ENCODE measurements at places on chromosomes 7 and 10.

DNA sequence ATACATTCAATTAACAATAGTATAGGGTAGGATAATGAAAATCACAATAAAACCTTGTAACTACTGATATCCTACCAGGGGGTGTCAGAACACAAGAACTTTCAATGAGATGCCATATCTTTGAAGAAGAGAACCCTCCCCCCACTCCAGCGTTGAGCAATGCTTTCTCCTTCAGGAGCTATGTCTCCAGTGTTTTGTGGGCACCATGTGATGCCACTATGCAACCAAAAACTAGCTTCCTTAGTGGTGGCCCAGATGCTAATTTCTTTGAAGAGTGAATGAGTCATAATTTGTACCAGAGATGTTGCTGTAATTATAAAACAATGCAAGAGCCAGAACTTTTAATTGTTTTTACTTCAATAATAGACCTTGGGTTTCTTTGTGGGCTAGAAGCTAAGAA lies 76.0 kb upstream of the ADO start:
- DNase-seq = no peak

DNA sequence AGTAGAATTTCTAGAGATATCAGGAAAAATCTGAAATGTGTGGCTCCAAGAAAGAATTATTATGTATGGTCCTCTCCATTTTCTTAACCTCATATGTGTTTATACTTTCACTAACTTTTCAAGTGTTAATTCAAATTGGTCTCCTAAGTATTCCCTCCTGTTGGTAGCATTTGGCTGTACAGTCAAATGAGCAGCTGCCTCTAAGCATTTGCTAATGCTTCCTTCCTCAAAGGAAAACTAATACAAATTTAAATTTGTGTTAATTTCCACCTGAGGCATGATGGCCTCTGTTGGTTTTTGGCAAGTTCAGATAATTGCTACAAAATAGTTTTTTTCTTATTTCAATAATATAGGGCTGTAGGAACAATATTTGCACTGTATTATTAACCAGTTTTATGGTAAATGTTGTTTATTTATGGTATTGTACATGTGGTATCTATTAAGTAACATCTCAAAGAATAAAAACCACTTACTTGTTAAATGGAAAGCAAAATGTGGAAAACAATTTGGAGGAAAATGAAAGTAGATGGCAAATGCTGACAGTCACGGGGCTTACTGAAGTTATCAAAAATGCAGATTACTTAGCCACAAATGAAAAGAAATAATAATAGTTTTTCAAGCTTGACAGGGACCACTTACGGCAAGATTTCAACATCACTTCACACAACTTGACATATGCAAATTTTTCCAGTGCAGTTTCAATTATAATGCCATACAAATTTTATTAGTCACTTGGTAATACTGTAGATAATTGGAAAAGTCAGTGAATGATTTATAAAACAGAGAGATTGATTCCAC lies 299.3 kb upstream of the MEOX2 start:
- no peak for DNase-seq

GRCh38 chr10:96093948-96094347 lies 36.1 kb upstream of the ZNF518A start:
- no peak for DNase-seq

DNA sequence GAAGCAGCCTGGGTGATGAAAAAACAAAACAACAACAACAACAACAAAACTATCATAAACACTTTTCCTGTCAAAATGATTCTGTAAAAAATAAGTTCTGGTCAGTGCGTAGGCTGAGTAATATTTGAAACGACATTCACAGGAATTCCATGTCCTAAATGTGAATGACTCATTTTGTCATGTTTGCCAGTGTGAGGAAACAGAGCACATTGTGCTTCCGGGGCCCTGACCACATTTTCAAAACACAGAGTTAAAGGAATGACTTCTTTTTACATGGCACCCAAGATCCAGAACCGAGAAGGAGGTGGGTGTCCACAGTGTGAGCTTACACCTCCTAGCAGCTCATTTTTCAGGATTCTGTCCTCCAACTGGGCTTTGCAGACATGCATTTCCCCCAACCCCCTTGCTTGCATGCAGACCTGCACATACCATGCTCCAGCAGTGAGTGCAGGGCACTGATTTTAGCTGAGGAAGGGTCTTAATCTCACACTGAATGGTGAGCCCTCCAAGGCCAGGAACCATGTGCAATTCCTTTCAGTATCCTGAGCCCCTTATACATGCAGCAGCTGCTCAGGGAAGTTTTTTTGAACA lies 3.0 kb downstream of the CLRN3 start:
- no peak for DNase-seq

DNA sequence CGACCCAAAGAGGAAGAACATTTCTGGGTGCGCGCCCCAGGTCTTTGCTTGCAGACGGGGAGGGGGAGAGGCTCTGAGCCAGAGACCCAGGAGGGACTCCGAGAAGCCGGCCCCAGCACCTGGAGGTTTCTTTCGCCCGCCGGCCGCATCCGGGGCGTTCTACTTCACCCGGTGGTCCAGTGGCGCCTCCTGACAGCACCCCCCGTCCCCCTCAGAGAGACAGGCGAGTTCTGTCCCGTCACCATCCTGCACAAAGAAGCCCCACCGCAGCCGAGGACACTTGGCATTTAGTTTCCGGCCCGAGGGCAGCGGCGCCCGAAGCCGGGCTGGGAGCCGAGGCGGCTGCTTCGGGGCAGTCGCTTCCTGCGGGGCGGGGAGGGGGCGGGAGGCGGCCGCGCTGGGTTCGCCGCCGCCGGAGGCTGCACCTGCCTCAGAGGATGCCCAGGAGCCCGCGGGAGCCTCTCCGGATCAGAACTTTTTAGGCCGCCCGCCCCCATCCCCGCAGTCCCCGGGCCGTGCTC lies at the start of gene TMEM178B:
Gene TMEM178B (plus strand): TSS at position 424 of the 521 bp plus-strand sequence.
- peak; percentile 10 for DNase-seq

GRCh38 chr7:128378637-128379036 lies 17.1 kb upstream of the PRRT4 start:
- DNase-seq = no peak

- DNase-seq = no peak
Measured at GRCh38 chr7:31079126-31079823, 27.2 kb downstream of the ADCYAP1R1 start.

GRCh38 chr10:33441561-33441960 lies 107.1 kb upstream of the NRP1 start:
- peak; percentile 57 for DNase-seq

DNA sequence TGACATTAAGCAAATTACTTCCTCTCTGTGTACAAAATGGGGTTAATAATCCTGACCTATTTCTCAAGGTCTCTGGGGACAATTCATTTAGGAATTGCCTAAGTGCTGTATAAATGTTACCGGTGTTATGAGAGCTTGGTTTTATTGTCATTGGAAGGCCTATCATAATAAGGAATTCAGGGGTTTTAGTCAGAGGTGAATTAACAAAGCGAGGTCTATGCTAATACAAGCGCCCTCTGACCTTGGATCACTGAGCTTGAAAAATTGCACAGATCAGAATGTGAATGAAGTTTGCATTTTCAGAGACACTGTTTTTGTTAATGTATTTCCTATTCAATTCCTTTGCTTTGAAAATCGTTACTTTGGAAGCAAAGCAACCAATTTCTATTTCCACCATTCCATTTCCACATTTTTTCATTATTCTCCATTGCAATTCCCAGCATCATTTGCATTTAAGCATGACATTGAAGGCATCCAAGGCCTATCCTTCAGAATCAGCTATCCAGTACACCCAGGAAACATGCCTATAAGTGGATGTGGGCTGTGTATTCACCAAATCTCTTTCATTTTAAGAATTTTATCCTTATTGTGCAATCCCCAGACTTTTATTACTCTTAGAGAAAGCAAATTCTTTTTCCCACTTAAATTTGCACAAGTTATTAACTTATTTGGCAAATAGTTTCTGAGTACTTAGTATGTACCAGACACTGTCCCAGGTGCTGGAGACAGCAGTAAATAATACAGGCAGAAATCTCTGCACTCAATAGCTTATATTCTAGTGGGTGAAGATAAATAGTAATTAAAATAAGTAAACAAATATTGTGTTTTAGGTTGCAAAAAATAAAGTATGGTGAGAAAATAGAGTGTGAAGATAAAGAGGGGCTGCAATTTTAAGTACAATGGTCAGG lies 133.1 kb downstream of the NRCAM start:
- peak; percentile 24 for DNase-seq

DNA sequence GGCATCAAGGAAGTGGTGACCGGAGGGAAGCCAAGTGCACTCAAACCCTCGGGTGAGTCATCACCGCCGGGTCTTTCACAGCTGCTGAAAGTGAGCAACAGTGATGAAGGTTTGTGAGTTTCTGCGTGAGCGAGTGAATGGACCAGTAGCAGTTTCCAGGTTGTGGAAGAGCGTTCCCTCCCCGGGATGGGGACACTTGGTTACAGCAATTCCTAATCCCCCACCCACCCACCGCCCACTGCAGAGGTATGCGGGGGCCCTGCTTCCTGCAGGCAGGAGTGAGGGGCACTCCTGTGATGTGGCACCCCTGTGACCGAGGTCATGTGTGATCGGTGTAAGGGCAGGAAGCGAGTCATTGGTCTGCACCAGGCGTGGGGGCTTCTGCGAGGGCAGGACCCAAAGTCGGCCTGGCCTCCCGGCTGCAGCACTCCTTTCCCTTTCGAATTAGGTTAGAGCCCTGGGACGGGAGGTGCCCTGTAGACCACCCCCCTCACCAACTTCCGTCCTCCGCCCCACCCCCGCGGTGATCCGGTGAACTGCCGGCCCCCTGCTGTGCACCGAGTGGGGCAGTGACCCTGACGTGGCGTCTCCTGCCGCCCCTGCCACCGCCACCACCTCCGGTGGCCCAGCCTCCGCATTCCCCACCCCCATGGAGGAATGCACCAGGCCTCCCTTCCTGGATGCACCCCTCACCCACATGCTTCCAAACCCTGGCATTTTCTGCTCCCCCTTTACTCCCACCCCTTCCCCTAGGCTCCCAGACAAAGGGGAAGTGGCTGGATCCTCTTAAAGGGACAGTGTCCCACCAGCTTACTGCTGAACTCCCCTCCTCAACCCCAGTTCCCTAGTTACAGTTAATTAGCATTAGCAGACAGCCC lies 10.9 kb downstream of the LIMK1 start:
- DNase-seq = no peak

- DNase-seq = peak; percentile 22
Measured at GRCh38 chr10:78551184-78552005, 517.4 kb upstream of the ZMIZ1 start.

DNA sequence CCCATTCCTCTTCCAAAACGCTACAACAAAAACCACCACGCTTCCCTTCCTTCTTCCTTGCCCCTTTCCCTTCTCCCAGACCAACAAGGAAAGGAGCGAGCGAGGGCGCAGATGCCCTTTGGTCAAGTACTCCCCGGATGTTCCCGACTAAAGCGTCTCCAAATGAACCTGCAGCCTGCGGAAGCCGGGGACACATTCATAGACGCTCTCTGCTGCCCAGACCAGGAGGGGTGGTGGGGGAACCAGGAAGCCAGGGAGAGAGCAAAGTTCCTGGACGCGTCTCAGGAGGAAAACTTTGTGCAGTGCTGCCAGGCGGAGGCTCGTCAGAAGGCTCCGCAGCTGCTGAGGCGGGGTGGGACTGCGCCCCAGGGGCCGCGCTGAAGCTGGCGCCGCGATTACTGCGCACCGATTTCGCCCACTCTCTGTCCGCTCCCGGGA lies 754 bp downstream of the SEMA3D start:
- peak; percentile 30 for DNase-seq

DNA sequence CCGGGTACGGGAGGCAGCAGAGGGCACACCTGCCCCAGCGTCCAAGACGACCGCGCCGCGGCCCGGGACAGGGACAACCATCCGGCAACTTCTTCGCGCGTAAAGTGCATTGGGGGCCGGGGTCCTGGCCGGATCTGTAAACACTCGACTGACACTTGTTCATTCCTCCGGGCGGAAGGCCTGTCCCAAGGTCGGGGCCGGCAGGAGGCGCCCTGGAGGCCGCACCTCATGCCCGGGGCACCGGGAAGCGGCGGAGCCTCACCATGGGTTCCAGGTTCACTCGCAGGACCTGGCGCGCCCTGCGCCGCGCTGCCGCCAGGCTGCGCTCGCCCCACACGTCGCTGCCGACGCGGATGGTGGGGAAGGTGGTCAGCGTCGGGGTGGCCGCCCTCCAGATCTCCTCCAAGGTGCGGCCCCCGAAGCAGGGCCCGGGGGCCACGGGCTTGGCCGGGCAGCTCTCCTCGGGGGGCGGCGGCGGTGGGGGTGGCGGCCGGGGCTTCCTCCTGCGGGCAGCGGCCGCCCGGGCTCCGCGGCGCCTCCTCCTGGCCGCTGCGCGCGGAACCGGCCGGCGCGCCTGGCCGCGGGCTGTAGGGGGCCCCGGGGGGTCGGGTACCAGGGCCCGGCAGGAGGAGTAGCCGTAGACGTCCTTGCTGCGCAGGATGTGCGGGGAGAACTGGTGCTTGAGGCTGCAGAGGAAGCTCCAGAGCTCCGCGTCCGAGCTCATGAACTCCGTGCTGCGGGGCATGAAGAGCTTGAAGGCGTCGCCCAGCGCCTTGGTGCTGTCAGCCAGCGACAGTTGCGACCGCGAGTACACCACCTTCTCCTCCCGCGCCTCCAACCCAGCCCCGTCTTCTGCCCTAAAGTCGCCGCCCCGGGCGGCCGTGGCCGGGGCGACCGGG lies 746 bp downstream of the CCDC71L start:
- peak; percentile 70 for DNase-seq

DNA sequence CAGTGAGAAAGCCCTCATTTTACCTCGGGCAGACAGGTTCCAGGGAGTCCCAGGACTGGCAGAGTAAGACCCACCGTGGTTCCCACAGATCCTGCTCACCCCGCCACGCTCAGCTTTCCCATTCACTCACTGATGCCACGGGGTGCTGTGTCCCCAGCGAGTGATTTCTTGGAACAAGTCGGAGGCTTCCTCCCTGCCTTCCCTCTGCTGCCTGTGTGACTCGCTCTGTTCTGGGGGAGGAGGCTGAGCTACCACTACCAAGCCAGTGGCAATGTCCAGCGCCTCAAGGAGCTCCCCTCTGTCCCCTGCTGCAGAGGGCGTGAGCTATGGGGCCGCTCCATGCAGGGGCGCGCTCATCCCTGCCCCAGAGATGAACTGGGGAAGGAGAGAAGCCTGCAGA lies 12.6 kb downstream of the IL15RA start:
- DNase-seq = no peak

DNA sequence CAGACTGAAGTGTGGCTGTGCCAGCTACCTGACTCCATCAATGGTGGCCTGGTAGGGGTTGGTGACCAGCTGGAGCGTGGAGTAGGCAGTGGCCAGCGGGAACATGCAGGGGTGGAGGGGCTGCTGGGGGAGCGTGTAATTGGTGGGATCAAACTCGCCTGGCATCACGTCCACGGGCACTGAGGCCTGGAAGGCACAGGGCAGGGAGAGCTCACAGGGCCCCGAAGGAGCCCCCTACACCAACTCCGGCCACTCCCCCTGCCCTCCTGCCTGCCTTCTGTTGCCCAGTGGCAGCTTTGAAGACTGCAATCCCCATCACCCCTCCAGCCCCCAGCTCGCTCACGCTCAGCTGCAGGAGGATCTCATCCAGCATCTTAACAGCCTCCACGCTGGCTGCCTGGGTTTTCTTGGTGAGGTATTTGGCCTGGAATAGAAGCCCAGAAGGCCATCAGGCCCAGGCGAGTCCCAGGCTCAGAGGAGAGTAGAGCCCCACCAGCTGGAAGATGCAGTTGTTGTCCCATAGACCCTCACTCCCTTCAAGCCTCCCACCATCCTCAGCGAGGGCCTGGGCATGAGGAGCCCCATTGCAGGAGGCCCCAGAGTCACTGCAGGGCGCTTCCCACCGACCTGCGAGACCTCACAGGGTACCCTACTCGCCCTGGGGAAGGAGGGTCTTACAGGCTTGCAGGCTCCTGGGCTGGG lies 7.1 kb downstream of the POLD2 start:
- no peak for DNase-seq

GRCh38 chr7:45140827-45141226 lies 16.8 kb upstream of the RAMP3 start:
- DNase-seq = no peak

All from NCI-H82 (cell line).